Stimulated activated CD8-positive, alpha-beta memory T cell treated with anti-CD3 and anti-CD28 coated beads, Interleukin-4, amount 100 ng/mL, for 1 hour (primary cell): ENCODE measurements at places on chromosomes 11 and 22.

DNA sequence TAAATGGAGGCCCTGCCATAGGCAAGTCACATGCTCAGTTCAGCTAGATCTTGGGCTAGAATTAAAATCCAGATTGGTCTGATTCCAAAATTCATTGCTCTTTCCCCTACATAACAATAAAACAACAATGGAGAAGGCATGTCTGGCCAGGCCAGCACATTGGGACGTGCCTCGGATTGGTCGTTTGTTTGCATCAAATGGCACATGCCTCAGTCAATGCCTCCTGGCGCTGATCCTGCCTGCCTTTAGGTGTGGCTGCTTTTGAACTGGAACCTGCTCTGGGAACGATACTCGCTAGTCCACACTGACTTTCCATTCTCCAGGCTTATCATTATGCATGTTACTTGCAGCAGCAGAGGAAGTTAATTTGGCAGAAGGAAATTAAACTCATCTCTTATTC lies 322.1 kb downstream of the NELL1 start:
- DNase-seq, result no peak

GRCh38 chr22:47850644-47851151 lies 1088.2 kb downstream of the TBC1D22A start:
- DNase-seq, result no peak

DNA sequence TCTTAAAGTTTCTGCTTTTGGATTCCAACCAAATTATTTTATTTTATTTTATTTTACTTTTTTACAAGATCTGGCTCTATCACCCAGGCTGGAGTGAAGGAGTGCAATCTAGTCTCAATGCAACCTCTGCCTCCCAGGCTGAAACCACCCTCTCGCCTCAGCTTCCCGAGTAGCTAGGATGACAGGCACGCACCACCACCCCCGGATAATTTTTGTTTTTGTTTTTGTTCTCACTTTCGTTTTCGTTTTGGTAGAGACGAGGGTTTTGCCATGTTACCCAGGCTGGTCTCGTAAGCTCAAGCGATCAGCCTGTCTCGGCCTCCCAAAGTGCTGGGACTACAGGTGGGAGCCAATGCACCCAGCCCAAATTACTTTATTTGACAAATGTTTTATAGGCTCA lies 219.8 kb downstream of the ETS1 start:
- no peak for DNase-seq

- no peak for DNase-seq
These were observed 1.7 kb upstream of the GAB4 start for GRCh38 chr22:17009640-17010291.

DNA sequence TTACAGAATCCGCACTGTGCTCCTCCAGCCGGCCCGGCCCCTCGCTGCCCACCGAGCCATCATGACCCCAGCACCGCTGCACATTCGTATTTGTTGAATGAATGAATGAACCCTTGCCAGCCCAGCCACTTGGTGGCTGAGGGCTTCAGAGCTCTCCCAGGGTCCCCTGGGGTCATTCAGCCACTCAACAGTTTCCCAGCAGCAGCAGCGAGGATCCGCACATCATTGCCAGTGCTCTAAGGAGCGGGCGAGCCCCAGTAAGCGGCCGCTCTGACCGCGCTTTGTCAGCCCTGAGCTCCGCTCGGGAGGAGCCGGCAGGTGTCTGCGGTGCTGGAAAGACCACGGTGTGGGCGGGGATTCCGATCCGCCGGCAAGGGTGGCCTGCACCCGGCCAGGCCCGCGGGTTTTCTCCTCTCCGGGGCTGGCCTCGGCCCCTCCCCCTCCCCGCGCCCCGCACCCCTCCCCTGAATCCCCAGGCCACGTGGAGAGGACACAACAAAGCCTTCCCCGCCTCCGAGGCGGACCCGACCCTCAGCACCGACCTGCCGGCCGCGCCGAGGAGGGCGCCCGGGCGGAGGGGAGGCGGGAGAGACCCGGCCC lies 563 bp downstream of the BID start:
- DNase-seq, result peak; percentile 37

- no peak for DNase-seq
These were observed 1.6 kb downstream of the NCR3LG1 start for GRCh38 chr11:17352950-17353820.
